ENCODE measurements at places on chromosomes 16 and 17. TPM values are rescaled to one million over a fixed set of nuclear protein-coding genes. Genes with fewer than 3 reads are reported as not detected.

HSD17B1 gene
- 7.9 TPM for total RNA-seq

GRCh38 chr17:57735707-57736106, 9.4 kb downstream of the CCDC182 start:
- no peak for ATAC-seq

DNA sequence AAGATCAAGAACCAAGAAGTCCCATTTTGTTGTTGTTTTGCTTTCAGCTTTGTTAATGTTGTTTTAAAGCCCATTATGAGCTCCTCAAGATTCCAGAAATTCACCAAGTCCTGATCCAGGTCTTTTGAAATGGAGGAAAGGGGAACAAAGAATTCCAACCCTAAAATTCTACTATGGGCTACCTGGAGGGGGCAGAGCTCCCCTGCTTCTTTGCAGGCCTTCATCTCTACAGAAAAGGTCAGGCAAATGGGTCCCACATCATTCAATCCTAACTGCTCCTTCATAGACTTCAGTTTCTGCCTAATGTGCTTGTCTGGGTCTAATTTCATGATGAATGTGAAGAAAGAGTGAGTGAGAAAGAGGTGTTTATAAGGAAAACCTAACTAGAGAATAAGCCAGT, 375.5 kb downstream of the TOX3 start:
- ATAC-seq: no peak

DNA sequence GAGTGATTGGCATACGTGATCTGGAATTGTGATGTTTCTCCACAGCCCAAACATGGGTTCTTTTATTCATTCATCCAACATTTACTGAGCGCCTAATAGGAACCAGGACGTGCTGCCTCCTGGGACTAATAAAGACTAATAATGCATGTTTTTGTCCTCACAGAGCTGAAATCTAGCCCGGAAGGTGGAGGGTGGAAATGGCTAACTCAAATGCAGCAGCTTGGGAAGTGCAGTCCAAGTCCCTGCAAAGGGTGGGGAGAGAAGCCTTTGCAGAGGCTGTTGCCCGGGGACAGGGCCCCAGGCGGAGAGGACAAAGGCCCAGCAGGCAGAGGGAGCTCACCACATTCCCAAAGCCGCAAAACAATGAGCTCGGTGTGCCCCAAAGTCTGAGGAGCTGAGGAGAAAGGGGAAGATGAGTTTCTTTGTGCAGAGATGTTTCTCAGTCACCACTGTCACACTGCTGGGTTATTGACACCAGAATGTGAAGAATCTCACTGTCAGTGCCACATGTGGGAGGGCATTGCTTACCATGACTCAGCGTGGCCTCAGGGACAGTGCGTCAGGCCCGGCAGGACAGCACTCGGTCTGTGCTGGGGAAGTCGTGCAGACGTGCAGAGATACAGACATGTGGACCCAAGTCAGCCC, 118.2 kb upstream of the CHMP6 start:
- ATAC-seq: peak; percentile 88

KRTAP2-2 gene
- total RNA-seq: not detected

GRCh38 chr16:57636184-57636583, 7.8 kb downstream of the ADGRG1 start:
- ATAC-seq: no peak

- ATAC-seq: no peak
Observed at GRCh38 chr17:61459939-61460718, 7.9 kb downstream of the TBX4 start.

GRCh38 chr17:17201907-17202306, 4.2 kb downstream of the PLD6 start:
- ATAC-seq: no peak

SYT17 gene
- 2.9 TPM for total RNA-seq

DNA sequence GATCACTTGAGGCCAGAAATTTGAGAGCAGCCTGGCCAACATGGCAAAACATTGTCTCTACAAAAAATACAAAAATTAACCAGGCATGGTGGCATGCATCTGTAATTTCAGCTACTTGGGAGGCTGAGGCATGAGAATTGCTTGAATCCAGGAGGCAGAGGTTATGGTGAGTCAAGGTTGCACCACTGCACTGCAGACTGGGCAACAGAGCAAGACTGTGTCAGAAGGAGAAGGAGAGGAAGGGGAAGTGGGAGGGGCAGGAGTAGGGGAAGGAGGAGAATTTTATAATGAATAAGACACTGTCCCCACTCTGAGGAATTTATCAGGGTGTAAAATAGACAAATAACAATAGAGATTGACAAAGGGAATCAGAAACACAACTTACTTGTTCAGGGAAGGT, 440.6 kb upstream of the DYNLRB2 start:
- no peak for ATAC-seq

DNA sequence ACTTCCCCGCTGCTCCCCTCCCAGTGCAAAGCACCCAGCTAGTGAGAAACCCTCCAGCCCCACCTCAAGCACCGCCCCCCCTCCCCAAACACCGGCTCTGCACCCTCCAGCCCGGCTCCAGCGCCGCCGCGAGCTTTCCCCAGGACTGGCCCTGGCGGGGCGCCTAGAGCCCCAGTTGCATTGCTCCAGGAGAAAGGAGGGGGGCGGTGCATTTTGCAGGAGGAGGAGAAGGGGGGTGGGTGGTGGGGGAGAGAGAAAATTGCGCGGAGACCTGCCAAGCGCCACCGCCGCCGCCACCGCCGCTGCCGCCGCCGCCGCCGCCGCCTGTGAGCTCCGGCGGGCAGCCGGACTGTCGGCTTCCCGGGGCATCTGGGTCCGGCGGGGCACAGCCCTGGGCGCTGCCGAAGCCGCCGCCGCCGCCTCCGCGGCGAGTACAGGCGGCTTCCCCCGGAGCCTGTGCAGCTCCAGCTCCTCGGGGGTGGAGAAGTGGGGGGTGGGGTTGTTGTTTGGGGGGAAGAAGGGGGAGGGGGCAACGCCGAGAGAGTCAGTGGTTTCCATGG, 333 bp upstream of the NOG start:
- ATAC-seq: peak; percentile 53

EPX gene
- 0.27 TPM for total RNA-seq

- ATAC-seq: no peak
Observed at GRCh38 chr17:76025294-76025693, 1.8 kb downstream of the EVPL start.

DNASE1L2 gene
- 1.2 TPM for total RNA-seq

PRSS36 gene
- 2.6 TPM for total RNA-seq

SYCE1L gene
- not detected for total RNA-seq

DNA sequence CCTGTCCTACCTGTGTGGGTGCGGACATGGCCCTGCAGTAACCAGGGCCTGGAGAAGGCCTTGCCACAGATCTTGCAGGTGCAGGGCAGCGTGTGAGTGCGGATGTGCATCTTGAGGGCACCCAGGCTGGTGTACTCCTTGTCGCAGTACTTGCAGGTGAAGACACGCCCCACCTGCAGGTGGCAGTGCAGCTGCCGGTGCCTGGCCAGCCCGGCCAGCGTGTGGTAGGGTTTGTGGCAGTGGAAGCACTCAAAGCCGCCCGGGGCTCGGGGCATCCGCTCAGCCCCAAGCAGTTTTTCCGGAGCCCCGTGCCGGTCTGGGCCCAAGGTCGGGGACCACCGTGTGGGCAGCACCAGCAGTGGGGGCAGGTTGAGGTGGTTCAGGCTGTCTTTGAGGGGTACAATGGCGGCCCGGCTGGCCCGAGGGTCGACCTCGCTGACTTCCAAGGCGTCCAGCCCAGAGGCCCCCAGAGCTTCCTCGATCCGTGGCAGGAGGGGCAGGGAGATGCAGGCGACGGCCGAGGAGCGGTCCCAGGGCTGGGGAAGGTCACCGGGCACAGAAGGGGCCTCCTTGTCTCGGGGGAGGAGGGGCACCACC, 5.1 kb downstream of the SNAI3 start:
- ATAC-seq: no peak

DNA sequence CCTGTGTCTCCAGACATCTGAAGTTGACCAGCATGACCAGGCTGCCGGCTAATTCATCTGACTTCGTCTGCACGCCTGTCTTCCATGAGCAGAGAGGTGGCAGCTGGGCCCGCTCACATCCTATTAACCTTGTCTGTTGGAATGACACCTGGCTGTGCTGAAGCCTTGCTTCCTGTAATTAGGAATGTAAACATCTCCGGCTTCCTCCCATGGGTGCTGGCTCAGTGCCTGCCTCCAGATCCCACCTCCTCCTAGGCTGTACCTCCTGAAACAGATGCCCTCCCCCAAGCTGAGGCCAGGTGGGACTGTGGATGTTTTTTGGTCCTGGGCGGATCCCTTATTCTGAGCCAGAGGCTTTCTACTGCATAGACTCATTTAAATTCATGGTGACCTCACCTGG, 296.3 kb downstream of the HS3ST4 start:
- ATAC-seq: no peak

- no peak for ATAC-seq
Observed at GRCh38 chr16:84887207-84887606, 67.4 kb downstream of the CRISPLD2 start.

All from motor neuron (in vitro differentiated cells).